ENCODE measurements at places on chromosomes 12 and 14.

- DNase-seq, result no peak
Observed at GRCh38 chr12:69708649-69709048, 9.5 kb upstream of the BEST3 start.

- DNase-seq, result no peak
Observed at GRCh38 chr12:95994476-95994875, 1.7 kb downstream of the HAL start.

DNA sequence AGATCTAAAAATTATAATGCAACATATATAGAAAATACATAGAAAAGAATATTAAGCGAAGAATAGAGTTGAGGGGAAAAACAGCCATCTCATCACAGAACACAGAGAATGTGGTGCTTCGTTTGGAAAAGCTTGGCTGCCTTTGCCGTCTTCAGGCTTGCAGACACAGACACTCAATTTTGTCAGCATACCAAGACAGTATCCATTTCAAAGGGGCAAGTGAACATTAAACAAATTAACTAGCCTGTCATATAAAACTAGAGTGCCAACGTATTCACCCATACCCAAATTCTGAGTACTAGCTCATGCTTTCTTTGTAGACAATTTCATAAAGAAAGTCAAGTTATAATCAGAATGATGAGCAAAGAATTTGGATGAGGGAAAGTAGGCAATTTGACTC lies 40.5 kb downstream of the DMAC2L start:
- DNase-seq, result no peak

DNA sequence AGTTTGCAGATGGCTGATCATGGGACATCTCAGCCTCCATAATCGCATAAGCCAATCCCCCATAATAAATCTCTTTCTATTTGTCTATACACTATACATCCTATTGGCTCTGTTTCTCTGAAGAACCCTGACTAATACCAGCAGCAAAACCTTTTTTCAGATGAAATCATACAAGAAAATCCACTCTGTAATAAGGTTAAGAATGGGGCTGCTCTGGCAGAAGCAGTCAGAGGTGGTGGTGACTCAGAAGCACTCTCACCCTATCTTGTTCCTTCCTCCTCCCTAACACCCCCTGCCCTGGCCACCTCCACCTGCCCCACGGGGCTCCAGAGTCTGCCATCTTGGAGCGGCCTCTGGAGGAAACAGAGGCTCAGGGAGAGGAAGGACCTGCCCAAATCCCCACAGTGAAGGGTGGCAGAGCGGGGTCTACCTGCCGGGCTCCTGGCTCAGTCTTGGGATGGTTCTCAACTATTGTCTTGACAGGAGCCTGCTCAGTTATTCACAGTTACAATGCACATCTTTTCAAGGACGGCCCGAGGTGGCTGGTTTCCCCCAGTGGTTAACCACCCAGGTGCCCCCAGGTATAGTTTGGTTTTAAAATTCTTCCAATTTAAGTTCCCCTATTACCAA lies 109.3 kb upstream of the EVL start:
- DNase-seq, result no peak

GRCh38 chr14:93369713-93370266 lies 22.8 kb downstream of the COX8C start:
- no peak for DNase-seq

DNA sequence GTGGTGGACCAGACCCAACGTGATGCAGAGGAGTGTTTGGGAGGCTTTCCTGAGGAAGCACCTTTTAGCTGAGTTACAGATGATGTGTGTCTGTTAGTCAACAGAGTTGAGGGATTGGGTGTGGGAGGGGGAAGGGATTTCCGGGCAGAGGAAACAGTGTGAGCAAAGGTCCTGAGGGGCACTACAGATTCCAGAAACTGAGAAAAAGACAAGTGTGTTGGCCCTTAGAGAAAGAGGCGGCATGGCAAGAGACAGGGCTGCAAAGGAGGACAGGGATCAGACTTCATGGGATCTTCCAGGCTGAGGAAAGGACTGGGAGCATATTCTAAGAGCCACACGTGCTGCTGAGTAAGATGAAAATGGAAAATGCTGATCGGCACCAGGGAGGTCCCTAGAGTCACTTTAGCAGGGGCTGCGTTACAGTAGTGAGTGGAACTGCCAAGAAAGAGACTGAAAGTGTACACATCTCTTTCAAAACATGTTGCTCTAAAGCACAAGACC lies 9.4 kb upstream of the RPS6KL1 start:
- no peak for DNase-seq

- DNase-seq, result no peak
Observed at GRCh38 chr14:74524812-74525135, 31.2 kb downstream of the ISCA2 start.

DNA sequence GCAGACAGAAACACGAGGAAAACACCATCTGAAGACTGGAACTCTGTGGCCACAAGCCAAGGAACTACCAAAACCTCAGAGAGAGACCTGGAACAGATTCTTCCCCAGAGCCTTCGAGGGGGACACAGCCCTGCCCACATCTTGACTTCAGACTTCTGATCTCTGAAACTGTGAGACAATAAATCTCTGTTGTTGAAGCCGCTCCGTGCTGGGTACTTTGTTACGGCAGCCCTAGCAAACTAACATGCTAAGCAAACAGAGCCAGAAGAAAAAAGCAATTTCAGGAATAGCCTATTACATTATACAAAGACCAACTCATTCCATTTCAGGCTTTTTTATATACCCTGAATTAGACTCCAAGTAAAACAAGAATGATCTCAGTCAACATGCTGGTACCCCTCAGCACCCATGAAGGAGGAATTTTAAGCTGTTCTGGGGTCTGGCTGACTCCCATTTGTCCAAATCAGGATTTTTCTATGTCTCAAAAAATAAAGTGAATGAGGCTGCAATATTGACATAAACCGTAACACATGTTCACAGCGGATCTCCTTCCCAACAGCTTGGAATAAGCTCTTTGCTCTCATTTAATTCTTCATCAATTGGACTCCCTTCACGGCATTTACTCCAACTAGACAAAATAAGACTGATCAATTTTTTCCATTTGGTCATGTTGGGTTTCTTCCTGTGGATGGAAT lies 190.1 kb downstream of the FOXN3 start:
- DNase-seq, result peak; percentile 55

GRCh38 chr12:91744597-91744996 lies 401.0 kb downstream of the BTG1 start:
- no peak for DNase-seq

DNA sequence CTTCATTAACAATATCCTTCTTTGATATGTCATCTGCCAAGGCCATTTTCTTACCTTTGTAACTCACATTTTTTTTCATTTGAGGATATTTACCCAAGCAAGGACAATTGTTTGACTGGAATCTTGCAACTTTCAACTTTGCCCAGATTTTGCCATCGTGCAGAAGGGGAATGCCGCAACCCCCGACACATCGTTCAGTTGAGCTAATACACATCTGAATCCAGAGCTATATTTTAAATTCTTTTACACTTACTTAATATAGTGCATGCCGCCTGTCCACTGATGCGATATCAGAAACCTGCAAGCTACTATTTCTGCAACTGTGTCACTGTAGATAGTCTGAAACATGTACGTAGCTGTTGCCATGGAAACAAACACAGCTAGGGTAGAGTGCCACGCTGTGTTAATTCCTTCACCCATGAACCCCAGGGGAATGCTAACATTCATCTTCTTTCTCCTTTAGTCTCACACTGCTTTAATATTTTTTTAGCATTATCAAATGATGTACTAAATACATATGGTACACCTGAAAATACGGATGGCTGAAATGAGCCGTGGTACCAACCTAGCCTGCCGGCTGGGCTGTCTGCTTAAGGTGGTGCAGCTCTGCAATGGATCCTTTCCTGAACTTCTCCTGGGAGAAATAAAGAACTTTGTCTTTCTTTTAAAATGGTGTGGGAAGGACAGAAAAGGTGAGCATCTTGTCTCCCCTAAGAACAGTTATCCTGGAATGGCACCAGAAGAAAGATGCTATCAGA lies 77.0 kb upstream of the FOXN3 start:
- no peak for DNase-seq

DNA sequence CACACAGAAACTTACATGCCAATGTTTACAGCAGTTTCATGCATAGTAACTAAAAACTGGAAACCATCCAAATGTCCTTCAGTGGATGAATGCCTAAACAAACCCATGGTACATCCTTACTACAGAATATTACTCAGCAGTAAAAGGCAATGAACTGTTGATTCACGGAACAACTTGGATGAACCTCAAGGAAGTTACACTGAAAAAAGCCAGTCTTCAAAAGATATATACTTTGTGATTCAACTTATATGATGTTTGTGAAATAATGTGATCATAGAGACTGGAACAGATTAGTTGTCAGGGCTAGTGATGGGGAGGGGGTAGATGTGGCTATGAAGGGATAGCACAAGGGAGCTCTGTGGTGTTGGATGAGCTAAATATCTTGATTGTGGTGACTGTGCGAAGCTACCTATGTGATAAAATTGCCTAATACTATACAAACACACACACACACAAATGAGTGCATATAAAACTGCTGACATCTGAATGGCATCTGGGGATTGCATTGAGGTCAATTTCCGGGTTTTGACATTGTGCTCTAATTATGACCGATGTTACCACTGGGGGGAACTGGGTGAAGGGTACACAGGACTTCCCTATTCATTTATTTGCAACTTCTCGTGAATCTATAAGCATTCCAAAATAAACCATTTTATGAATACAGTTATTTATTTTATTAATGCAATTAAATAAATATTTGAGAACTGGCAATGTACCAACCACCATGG lies 94.3 kb downstream of the RIN3 start:
- peak; percentile 90 for DNase-seq

- no peak for DNase-seq
Observed at GRCh38 chr14:46136456-46136855, 515.1 kb downstream of the RPL10L start.

- DNase-seq, result peak; percentile 26
Observed at GRCh38 chr14:33475623-33476022, 475.3 kb downstream of the EGLN3 start.

DNA sequence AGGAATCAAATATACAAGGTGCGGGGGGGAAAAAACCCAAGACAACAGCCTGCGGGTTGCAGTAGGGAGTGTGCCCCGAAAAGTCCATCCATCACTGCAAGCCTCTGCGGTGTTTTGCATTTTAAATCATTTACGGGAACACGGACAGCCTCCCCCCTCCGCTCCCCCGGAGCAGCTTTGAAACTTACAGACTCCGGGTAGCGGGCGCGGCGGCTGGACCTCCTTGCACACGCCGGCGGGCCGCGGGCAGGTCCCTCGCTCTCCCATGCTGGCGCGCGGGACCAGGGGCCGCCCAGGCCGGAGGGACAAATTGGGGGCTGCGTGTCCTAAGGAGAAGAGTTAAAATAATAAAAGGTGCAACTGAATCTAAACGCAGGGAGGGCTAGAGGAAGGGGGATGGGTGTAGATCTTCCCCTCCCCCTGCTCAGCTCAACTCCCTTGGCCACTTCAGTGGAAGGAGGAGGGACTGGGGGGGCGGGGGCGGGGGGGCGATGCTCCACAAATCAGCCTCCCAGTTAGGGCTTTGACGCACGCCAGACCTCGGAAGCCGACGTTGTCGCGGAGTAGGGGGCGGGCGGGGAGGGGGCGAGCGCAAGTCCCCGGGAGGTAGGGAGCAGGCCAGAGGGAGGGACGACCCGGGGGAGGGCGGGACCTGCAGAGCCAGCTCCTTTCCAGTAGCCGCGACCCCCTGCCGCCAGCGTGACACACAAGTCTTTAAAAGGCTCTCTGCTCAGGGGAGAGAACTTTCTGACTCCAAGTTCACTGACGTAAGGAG lies at the start of gene KCNJ8:
TSS of gene KCNJ8 (minus strand) at position 349 of the 775 bp plus-strand sequence. CDS start 1,090 bp downstream, outside the sequence.
- DNase-seq, result no peak

DNA sequence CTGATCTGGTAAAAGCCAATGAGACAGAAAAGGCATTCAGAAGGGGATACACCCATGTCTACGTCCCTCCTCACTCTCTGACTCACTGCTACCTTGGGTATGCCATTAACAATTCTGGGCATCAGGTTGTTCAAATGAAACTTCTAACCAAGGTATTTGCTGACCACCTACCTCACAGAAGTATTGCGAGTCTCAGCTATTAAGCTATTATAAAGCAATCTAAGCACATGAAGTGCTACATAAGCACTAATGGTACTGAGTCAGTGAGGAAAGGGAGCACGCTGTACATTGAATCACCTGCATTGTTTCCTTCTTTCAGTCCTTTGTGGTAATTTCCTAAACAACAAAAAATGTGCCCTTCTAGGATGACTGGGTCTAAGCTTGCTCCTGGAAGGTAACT lies 62.8 kb upstream of the CCDC91 start:
- no peak for DNase-seq

DNA sequence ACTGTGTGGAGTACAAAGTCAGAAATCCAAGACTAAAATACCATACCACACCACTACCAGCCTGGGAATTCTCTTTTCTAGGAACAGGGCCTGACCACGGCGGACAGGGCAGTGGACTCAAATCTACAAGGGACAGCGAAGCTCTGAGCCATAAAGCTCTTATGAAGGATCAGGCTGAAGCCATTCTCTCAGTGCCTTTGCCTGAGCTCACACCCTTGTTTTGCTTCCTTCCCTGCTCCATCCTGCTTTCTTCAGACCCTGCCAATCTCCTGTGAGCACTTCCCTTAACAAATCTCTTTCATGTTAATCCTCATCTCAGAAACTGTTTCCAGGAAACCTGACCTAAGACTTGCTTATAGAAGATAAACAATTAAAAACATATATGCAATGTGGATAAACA lies 398.5 kb downstream of the MDGA2 start:
- DNase-seq, result no peak

DNA sequence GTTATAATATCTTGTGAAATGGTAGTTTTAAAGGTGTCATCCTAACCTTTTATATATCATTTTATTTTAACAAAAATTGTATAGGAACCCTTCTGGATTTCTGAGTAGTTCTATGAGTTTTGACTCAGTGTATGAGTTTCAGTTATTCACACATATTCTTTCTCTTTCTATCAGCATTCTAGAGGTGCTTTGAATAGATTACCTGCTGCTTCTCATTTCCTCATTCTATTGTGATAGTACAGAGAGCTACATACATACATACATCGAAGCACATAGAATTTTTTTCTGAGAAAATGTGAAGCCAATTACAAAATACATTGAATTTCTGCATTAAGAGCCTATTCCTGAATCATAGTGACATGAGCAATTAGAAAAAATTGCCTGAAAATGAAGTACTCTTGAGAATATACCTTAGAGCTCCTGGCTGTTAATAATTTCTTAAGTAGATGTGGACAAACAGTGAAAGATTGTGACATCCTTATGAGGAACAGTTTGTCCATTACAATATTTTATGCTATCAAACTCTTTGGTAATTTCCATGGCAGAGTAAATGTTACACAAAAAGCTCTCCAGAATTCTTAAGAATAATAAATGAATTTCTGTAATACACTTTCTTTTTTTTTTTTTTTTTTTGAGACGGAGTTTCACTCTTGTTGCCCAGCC lies 556.6 kb downstream of the TRHDE start:
- DNase-seq, result no peak

- DNase-seq, result no peak
Observed at GRCh38 chr12:127690161-127690560, 576.8 kb upstream of the TMEM132C start.

GRCh38 chr14:61379639-61380184 lies 58.3 kb downstream of the PRKCH start:
- no peak for DNase-seq

DNA sequence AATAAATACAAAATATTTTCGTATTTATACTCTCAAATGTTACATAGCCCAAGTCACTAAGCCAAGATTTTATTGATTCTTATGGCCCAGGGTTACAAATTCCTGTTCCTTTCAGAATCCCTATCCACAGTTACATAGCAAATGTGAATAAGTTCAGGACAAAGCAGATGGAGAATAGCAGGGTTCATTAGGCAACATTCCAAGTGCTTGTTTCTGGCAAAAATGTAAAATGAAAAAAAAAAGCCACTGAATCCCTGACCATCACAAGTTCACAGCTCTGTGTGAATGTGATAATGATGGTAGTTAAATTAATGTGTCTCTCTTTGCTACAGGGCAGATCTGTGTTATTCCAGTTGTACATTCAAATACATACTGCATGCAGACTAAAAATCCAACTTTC lies 74.6 kb downstream of the KCNC2 start:
- no peak for DNase-seq

All from skeletal muscle cell (primary cell).